Natural killer cell treated with Interleukin-12 subunit alpha and Interleukin-12 subunit beta and Interleukin-15 and Interleukin-18, amount 100 ng/mL, for 72 hours (primary cell): ENCODE measurements at places on chromosomes 5 and 9. TPM values are rescaled to one million over a fixed set of nuclear protein-coding genes. Genes with fewer than 3 reads are reported as not detected.

Gene GRXCR2
- not detected for total RNA-seq

GRCh38 chr5:98050583-98050982 is 722.9 kb upstream of the RGMB start:
- DNase-seq, result no peak
- no peak overlapping the region for H3K4me3 ChIP-seq
- H3K36me3 ChIP-seq, result no peaks in the 10 kb centered on the region
- H3K27me3 ChIP-seq, result no peaks in the 10 kb centered on the region
- no peak overlapping the region for H3K27ac ChIP-seq

Gene NME5
- total RNA-seq, result not detected

DNA sequence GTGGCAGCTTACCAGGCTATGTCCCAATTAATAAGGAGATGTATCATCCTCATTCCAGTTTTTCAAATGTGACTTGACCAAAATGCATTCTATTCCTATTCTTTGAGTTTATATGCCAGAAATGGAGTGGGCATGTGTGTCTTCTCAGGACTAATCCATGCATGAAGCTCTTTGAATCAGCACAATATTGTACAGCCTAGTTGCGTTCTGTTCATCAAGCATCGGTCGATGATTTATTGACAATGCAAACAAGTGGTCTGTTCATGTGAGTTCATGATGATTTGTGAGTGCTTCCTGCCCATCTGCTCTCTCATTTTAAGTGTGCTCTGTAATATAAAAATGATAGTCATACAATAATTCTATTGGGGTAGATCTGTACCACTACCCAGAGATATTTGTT is 48.3 kb downstream of the PALM2AKAP2 start:
- H3K36me3 ChIP-seq, result no peaks in the 10 kb centered on the region
- no peak for DNase-seq
- no peaks in the 10 kb centered on the region for H3K4me1 ChIP-seq
- H3K27me3 ChIP-seq, result peaks cover 3% of the 10 kb centered on the region

DNA sequence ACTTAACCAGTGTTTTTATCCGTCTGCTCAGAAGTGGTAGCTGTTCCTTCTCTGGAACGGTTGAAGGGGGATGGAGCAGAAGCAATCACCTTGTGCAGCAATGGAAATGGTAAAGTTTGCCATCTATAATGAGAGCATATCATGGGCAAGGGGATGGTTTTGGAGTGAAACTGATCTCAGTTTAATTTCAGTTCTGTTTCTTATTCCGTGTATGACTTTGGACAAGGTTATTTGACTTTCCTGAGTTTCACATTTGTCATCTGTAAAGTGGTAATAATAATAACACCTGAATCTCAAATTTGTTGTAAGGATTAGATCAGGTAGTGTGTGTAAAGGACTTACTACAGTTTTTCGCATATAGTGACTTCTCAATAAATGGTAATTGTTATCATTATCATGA is 106.1 kb downstream of the PCSK1 start:
- no peak overlapping the region for H3K4me3 ChIP-seq
- H3K36me3 ChIP-seq, result no peaks in the 10 kb centered on the region
- H3K27me3 ChIP-seq, result peaks cover 29% of the 10 kb centered on the region
- no peak for DNase-seq

DNA sequence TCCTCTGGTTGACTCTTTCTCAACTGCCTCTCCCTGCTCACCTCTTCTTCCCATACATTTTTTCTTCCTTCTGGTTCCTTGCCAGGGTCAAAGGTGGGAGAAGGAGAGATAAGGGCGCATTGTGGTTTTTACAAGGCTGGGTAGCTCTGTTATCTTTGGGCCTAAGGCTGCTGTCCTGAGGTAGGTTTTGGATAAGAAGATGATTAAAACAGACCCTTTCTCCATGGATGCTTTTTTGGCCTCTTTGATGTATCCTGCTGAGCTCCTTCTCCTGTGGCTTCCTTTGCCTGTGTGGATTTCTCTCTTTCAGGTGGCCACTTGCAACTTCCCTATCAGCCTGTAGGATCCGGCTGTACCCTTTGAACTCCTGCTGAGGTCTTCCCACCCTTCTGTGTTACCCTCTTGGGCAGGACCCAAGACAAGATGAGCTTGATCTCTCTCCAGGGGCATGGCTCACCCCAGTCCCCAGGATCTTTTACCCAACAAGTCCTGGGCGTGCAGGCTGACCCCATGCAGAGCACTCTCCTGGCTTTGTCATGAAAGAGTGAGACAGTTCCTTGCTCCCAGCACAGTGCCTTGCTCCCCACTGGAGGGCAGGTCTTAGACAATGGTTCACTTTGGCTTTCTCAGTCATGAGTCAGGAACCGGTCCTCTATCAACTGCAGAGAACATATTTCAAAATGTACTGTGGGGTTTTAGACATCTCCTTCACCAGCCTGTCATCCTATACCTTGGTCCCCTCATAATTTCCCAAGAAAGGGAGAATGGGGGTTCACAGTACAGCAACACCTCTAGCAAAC is 197.9 kb downstream of the TLE4 start:
- H3K27ac ChIP-seq, result no peak overlapping the region
- H3K4me1 ChIP-seq, result no peaks in the 10 kb centered on the region
- no peak for DNase-seq
- H3K36me3 ChIP-seq, result no peaks in the 10 kb centered on the region
- no peak overlapping the region for H3K4me3 ChIP-seq
- H3K27me3 ChIP-seq, result peaks cover 6% of the 10 kb centered on the region

- H3K27ac ChIP-seq, result no peak overlapping the region
- no peaks in the 10 kb centered on the region for H3K36me3 ChIP-seq
- DNase-seq, result no peak
- peaks cover 3% of the 10 kb centered on the region for H3K4me1 ChIP-seq
- no peaks in the 10 kb centered on the region for H3K27me3 ChIP-seq
- no peak overlapping the region for H3K4me3 ChIP-seq
Observed at GRCh38 chr5:17184588-17184987, 32.8 kb upstream of the BASP1 start.

DNA sequence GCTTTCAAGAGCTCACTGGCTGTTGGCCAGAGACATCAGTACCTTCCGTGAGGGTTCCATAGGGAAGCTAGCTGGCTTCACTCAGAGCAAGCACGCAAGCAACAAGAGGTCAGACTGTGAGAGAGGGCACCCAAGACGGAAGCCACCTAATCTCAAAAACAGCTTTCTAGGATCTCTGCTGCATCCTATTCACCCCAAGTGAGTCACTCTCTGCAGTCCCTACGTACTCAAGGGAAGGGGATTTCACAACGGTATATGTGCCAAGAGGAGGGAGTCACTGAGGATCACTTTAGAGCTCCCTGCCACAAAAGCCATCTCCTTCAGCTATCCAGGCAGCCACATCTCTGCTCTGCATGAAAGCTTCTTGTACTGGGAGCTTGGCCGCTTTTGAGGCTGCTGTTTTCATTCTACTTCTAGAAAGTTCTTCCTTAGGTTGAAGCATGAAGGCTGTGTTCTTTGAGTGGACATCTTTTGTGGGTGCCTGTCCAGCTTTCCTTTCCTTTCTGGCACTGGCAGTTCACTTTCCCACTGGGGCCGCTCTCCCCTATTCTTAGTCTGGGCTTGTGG is 249.5 kb downstream of the MAN2A1 start:
- H3K27me3 ChIP-seq, result no peaks in the 10 kb centered on the region
- H3K4me3 ChIP-seq, result no peak overlapping the region
- H3K36me3 ChIP-seq, result no peaks in the 10 kb centered on the region
- DNase-seq, result no peak

Gene ZNF883
- 0.83 TPM for total RNA-seq

DNA sequence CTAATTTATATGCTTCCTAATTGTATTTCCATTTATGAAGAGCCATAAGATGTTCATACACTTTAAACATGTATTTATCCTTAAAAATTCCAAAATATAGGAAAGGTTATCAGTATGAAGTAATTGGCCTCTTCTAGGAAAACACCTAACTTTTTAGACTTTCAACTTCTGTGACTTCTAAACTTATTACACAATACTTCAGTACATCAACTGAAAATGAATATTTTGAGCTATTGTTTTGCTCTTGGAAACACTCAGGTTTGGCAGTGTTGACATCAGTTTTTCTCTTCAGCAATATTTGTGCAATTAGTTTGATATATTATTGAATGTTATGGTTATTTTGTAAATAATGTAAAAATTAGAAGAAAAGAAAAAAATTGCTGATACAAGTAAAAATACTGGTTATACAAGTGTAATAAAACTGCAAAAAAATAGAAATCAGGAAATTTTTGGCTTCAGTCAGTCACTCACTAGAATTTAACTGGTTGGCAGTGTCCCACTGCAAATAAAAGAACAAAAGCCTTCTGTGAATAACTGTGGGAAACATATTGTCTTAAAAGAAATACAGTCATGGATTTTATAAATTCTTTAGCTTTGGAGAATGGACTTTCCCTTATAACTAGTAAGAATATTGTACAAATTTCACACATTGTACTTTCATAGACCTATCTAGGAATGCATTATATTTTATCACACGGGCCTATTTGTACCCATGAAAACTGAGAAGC is 635.9 kb downstream of the TLE1 start:
- H3K36me3 ChIP-seq, result no peaks in the 10 kb centered on the region
- H3K4me1 ChIP-seq, result no peaks in the 10 kb centered on the region
- H3K27ac ChIP-seq, result no peak overlapping the region
- no peaks in the 10 kb centered on the region for H3K27me3 ChIP-seq
- H3K4me3 ChIP-seq, result no peak overlapping the region

GRCh38 chr5:151313357-151313756 is 9.8 kb upstream of the SLC36A3 start:
- peaks cover 2% of the 10 kb centered on the region for H3K4me1 ChIP-seq
- no peak for DNase-seq
- peaks cover 11% of the 10 kb centered on the region for H3K36me3 ChIP-seq
- H3K4me3 ChIP-seq, result no peak overlapping the region
- H3K27me3 ChIP-seq, result peaks cover 43% of the 10 kb centered on the region

GRCh38 chr5:68420476-68421344 is 205.2 kb downstream of the PIK3R1 start:
- no peaks in the 10 kb centered on the region for H3K36me3 ChIP-seq
- no peaks in the 10 kb centered on the region for H3K27me3 ChIP-seq
- no peak overlapping the region for H3K4me3 ChIP-seq
- no peak overlapping the region for H3K27ac ChIP-seq
- DNase-seq, result no peak
